Neural crest cell (in vitro differentiated cells): ENCODE measurements at places on chromosomes 13 and 19.

DNA sequence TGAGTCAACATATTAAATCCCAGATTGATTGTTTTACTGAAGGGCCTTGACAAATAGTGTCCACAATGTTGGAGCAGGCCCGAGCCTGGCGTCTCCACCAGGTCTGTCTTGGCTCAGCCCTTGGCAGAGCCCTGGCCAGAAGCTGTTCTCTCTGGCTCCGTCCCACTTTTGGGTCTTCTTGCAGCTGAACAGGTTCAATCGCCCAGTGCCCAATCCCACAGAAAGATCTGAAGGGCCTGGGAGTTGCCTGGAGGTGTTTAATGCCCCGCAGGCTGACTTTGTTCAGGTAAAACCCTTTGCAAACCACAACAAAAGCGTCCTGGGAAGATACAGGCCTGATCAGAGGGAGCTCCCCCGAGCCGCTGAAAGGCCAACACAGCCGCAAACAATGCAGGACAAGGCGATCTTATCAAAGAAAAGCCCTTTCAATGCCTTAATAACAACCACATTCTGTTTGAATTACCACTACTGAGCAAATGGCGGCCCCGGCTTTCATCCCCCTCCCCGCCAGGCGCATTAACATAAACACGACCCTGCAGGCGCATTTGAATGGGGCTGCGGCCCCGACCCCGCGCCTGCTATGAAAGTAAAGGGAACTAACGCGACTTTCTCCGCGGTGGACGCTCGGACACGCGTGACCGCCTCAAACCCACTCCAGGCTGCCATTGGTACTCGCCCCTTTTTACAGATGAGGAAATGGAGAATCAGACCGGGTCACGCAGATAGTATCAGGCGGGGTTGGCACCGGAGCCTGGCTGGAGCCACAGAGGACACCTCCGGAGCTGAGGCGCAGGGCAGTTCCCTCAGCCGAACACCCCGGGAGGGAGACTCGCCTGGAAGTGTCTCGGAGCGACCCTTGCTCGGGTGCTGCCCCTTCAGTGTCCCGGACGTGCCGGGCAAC lies 3.1 kb downstream of the CDX2 start:
- H3K4me1 ChIP-seq = peaks cover 27% of the 10 kb centered on the region
- H3K36me3 ChIP-seq = no peaks in the 10 kb centered on the region

- H3K4me1 ChIP-seq = peaks cover 40% of the 10 kb centered on the region
- no peaks in the 10 kb centered on the region for H3K27me3 ChIP-seq
- H3K36me3 ChIP-seq = peaks cover 6% of the 10 kb centered on the region
- H3K27ac ChIP-seq = peak overlapping the region; percentile 97
Observed at GRCh38 chr19:57803265-57803593, 11.5 kb downstream of the ZNF552 start.

GRCh38 chr19:52600639-52601024 lies 30.5 kb downstream of the ZNF701 start:
- peaks cover 25% of the 10 kb centered on the region for H3K36me3 ChIP-seq
- H3K27ac ChIP-seq = peak overlapping the region; percentile 67
- peak overlapping the region; percentile 91 for H3K4me3 ChIP-seq
- peaks cover 23% of the 10 kb centered on the region for H3K4me1 ChIP-seq
- no peaks in the 10 kb centered on the region for H3K27me3 ChIP-seq

- H3K4me1 ChIP-seq = peaks cover 31% of the 10 kb centered on the region
- H3K4me3 ChIP-seq = no peak overlapping the region
- H3K27ac ChIP-seq = no peak overlapping the region
- no peaks in the 10 kb centered on the region for H3K27me3 ChIP-seq
- DNase-seq = no peak
Observed at GRCh38 chr13:91168386-91168711, 179.1 kb upstream of the MIR17HG start.
